ENCODE measurements at places on chromosomes 11 and 22. TPM values are rescaled to one million over a fixed set of nuclear protein-coding genes. Genes with fewer than 3 reads are reported as not detected.
A peak's percentile ranks its signal among the peaks of the same experiment; 100 is the strongest.

SLC1A2 gene
- total RNA-seq = not detected

APOA4 gene
- total RNA-seq = not detected

RRP8 gene
- total RNA-seq = 21.0 TPM

DNA sequence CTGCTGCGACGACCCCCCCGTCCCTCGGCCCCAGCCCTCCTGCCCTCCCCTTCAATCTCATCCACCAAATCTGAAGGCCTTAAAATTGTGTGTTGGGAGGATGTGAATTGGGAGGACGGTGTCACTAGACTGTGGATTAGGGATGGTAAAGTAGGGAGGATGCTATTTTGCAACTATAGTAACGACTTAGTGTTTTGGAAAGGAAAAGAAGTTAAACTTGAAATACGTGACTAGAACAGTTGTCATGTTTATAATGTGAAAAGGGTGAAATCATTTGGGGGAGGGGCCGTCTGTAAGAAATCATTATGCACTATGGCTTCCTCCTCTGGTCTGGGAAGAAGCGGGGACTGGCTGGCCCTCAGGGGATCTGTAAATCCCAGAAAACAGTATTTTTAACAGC lies 43.4 kb upstream of the NNMT start:
- H3K4me1 ChIP-seq = no peaks in the 10 kb centered on the region
- H3K27ac ChIP-seq = no peak overlapping the region
- no peaks in the 10 kb centered on the region for H3K36me3 ChIP-seq
- no peak for DNase-seq
- no peaks in the 10 kb centered on the region for H3K27me3 ChIP-seq
- H3K4me3 ChIP-seq = no peak overlapping the region

- no peaks in the 10 kb centered on the region for H3K36me3 ChIP-seq
- H3K4me3 ChIP-seq = peak overlapping the region; percentile 42
- no peaks in the 10 kb centered on the region for H3K27me3 ChIP-seq
- peaks cover 24% of the 10 kb centered on the region for H3K4me1 ChIP-seq
- peak; percentile 73 for DNase-seq
- peak overlapping the region; percentile 41 for H3K27ac ChIP-seq
Measured at GRCh38 chr11:9840460-9841004, 176.7 kb downstream of the SWAP70 start.

APOBEC3G gene
- 49.0 TPM for total RNA-seq

C22orf23 gene
- total RNA-seq = not detected

GRCh38 chr22:44005524-44005923 lies 18.6 kb upstream of the PARVB start:
- no peak overlapping the region for H3K4me3 ChIP-seq
- no peak for DNase-seq
- H3K27me3 ChIP-seq = no peaks in the 10 kb centered on the region
- H3K4me1 ChIP-seq = no peaks in the 10 kb centered on the region
- H3K36me3 ChIP-seq = peaks cover 1% of the 10 kb centered on the region

ZNF70 gene
- 2.0 TPM for total RNA-seq

OR8G1 gene
- not detected for total RNA-seq

- H3K36me3 ChIP-seq = no peaks in the 10 kb centered on the region
- no peak for DNase-seq
Measured at GRCh38 chr22:45930324-45930723, 46.6 kb downstream of the WNT7B start.

Data from CD4-positive, CD25-positive, alpha-beta regulatory T cell (primary cell).